ENCODE measurements at places on chromosomes 3 and 15.

GRCh38 chr3:106397006-106397405 lies 528.2 kb upstream of the CBLB start:
- no peak for DNase-seq

DNA sequence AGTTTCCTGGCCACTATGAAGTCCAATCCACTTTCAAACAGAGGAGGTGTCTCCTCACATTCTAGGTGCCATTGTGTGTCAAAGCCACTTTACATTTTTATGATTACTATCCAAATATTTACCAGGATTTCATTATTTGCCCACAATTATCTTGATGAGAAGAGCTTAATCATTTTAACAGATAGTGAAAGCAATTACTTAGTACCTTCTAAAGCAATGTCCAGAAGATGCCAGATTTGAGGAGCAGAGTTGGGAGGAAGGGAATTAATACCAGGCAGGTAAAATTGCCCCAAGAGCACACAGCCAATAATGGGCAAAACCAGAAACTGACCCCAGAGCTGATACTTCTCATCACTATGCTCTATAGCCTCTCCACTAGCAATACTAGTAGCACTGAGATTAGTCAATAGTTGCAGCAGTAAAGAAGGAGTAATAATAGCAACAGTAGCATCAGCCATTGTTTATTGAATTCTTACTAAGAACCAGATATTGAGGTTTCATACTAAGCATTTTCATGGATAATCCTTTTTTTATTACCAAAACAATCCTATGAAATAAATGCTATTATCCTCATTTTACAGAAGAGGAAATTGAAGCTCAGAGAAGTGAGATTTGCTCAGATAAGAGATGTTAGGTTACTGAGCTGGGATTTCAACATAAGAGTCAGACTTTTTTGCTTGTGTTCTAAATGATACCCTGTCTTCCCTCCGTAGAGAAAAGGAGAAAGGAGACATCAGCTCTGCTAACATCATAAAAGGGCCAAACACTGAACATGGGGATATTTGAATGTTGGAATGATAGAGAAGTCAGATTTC lies 509.3 kb upstream of the CFAP20DC start:
- DNase-seq = no peak

- no peak for DNase-seq
Observed at GRCh38 chr3:8152821-8153418, 348.7 kb upstream of the LMCD1 start.

- DNase-seq = no peak
Observed at GRCh38 chr3:34882764-34883163, 756.6 kb upstream of the ARPP21 start.

- no peak for DNase-seq
Observed at GRCh38 chr3:116020495-116020894, 397.2 kb downstream of the GAP43 start.

- DNase-seq = no peak
Observed at GRCh38 chr15:66630801-66631351, 65.1 kb upstream of the LCTL start.

DNA sequence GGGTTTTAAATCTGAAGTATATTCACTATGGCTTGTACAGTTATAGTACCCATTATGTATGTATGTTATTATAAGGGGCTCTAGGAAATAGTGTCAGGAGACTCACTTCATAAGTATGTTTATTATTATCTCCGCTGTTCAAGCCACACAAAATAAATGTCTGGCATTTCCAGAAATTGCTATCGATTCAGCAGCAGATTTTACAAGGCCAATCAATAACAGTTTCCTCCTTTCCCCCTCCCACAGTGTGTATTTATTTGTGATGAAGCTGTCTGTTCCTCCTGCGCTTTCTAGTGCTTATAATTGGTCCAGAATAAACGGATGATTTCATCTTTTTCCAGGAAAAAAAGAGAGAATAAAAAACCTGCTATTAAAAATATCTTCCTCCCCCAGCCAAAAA lies 134.2 kb upstream of the LPP start:
- DNase-seq = no peak

DNA sequence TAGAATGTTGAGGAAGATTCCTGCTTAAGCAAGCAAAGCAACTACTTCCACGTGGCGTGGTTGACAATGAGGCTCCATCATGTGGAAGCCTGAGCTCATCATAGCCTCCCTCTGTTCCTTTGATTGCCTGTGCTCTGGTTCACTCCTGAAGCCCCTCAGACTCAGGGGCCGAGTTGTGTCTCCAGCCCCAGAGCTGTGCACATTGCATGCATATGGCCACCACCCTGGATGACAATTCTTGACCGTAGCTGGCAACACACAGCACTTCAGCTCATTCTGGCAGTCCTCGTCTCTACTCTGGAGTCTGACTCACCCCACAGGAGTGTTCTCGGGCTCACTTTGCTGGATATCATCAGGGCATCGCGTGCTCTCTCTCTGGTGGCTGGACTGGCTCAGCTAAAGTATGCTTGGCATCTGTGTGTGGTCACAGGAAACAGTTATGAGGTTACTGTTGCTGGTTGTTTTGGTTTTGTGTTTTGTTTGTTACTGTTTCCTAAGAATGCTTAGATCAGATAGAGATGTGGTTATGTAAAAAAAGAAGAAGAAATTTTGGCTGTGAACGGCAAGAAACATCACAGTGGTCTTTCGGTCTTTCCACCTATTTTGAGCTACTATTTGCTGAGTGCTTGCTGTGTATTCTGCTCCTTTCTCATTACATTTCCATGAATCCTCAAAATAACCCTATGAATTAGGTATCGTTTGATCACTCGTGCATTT lies 41.6 kb upstream of the MRPS22 start:
- DNase-seq = no peak

DNA sequence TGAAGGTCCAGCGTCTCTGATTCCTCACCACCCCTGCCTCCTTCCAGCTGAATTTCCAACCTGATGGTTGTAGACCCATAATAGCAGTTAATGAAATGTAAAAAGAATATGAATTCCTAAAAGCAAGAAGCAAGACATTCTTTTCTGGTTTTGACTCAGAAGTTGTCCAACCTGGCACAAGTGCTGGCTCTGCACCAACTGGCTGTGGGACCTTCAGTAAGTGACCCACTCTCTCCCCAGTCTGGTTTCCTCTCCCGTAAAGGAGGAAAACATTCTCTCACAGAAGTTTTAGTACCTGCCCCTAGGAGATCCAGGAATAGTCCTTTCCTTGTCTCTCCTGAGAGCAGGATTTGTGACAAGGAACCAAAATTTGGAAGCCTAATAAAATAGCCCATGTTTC lies 236.9 kb upstream of the TRIM42 start:
- no peak for DNase-seq

- DNase-seq = peak; percentile 64
Observed at GRCh38 chr3:25665315-25666280, 891 bp upstream of the TOP2B start.

- peak; percentile 42 for DNase-seq
Observed at GRCh38 chr3:32423956-32424557, 32.4 kb downstream of the CMTM7 start.

- no peak for DNase-seq
Observed at GRCh38 chr3:188421836-188422540, 268.0 kb downstream of the LPP start.

Data from ascending aorta (tissue), 2 donors.